Activated CD4-positive, alpha-beta T cell treated with anti-CD3 and anti-CD28 coated beads, Interleukin-2, amount 50 U/mL, for 4 hours (primary cell): ENCODE measurements at places on chromosomes 12 and 14.

DNA sequence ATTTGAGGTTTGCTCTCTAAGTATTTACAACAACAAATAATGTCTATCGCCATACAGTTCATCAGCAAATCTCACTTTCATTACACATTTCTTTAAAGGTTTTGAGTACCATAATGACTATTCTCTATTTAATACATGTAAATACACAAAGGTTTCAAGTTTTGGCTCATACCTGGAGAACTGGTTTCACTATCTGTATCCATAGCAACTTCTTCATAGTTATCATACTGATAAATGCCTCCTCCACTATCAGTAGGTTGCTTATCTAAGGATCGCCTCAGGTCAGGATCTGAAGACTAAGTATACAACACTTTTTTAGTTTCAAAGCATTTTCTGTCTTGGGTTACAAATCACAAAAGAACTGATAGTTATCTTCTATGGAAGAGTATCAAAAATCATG lies 21.4 kb downstream of the ZFC3H1 start:
- no peak for DNase-seq

GRCh38 chr14:62381311-62382070 lies 619.3 kb downstream of the SNAPC1 start:
- no peak for DNase-seq

GRCh38 chr12:69602954-69603353 lies 7.8 kb downstream of the LRRC10 start:
- no peak for DNase-seq

DNA sequence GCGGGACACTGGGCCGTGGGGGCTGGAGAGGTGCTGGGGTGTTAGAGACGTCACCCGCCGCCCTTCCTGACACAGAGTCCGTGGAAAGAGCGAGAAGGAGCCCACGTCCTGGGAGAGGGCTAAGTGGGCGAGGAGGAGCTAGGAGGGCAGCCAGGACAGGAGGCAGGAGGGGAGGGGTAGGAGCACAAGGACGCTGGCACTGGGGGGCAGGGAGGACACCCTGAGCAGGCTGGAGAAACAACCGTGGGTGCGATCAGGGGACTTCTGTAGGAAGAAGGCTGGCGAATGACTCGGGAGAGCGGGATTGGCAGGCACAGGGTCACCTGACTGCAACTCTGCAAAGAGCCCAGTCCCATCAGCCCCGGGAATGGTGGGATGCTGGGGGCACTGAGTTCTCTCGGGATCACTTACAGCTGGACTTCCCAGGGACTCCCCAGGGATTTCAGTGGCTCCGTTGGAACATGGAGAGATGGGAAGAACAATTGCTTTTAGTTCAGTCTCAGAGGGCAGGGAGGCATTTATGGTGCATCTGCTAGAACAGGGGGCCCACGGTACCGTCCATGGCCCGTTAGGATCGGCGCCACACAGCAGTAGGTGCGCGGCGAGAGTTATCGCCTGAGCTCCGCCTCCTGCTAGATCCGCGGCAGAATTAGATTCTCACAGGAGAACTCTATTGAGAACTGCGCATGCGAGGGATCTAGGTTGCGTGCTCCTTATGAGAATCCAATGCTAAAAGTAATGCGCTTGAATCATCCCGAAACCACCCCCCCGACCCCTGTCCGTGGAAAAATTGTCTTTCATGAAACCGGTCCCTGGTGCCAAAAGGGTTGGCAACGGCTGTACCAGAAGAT lies 24.3 kb downstream of the UBR7 start:
- DNase-seq = no peak

DNA sequence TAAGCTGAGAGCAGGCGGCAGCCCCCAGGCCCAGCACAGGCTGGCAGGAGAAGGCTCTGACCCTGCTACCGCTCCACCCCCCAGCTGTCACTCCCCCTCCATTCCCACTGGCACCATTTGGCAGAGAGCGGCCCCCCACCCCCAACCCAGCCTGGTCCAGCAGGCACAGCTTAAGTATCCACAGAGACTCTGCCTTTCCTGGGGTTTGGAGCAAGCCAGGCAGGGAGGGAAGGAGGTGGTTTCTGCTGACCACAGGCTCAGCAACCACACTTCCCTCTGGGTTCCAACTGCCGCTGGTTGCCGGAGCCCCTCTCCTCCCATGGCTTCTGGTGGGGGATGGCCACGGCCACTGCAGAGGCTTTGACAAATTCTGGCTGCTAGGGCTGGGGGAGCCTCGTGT lies 30.5 kb upstream of the CCND2 start:
- no peak for DNase-seq

GRCh38 chr12:125185311-125185739 lies 120.1 kb downstream of the AACS start:
- no peak for DNase-seq

- no peak for DNase-seq
Observed at GRCh38 chr12:109567967-109568366, 5.3 kb downstream of the MMAB start.

- DNase-seq = no peak
Observed at GRCh38 chr12:26810330-26810729, 22.7 kb downstream of the ITPR2 start.

- DNase-seq = no peak
Observed at GRCh38 chr12:95942101-95942523, 302 bp downstream of the CCDC38 start.

DNA sequence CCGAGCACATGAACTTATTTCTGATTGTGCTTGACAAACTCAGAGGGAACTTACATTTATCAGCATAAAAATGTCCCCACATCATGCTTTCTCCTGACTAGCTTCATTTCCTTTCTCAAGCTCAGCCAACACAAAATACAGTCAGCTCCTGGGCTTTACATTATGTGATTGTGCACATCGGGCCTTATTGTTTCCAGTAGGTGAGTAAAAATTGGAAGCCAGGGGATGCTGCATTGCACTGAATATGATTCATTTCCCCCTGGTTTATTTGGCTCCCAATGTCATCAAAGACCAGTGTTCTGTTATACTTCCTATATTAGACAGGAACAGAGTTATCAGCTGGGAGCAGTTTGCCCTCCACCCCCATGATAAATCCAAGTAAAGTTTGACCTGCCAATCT lies 521.8 kb downstream of the RMST start:
- no peak for DNase-seq

- no peak for DNase-seq
Observed at GRCh38 chr14:99350751-99351150, 78.8 kb upstream of the BCL11B start.

DNA sequence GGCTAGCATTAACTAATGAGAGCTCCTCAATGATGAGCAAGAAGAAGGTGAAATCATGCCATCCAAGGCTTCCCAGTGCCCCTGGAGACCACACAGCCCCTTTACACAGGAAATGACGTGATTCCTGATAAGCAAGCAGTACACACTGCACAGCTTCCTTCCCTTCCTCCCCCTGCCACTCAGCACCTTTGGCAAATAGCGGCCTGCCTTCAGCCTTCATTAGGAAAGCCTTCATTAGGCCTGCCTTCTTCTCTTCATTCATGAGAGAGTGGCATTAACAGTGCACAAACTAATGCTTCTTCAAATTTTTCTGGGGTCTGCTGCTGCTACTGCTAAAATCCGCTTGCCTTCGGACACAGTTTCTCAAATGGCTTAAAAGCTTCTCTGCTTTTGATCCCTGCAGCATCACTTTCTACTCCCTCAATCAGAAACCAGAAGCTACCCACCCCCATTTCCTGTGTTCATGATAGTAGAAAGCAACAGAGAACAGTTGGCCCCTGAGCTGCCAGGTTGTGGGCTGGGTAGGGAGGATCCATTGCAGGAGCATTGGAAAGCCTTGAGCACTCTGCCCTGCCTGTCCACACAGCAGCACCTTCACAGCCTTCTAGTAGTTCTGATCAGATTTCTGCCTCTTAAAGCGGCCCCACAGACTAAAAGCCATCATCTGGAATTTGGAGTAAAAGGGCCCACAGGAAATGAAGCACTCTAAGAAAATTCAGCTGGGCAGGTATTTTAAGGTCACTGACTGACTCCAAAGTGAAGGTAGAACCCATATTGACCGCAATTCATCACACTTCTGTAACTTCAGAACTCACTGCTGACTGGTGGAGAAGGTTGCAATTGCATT lies 103.8 kb upstream of the ETV6 start:
- no peak for DNase-seq

- no peak for DNase-seq
Observed at GRCh38 chr14:75252254-75252837, 26.3 kb upstream of the FOS start.

DNA sequence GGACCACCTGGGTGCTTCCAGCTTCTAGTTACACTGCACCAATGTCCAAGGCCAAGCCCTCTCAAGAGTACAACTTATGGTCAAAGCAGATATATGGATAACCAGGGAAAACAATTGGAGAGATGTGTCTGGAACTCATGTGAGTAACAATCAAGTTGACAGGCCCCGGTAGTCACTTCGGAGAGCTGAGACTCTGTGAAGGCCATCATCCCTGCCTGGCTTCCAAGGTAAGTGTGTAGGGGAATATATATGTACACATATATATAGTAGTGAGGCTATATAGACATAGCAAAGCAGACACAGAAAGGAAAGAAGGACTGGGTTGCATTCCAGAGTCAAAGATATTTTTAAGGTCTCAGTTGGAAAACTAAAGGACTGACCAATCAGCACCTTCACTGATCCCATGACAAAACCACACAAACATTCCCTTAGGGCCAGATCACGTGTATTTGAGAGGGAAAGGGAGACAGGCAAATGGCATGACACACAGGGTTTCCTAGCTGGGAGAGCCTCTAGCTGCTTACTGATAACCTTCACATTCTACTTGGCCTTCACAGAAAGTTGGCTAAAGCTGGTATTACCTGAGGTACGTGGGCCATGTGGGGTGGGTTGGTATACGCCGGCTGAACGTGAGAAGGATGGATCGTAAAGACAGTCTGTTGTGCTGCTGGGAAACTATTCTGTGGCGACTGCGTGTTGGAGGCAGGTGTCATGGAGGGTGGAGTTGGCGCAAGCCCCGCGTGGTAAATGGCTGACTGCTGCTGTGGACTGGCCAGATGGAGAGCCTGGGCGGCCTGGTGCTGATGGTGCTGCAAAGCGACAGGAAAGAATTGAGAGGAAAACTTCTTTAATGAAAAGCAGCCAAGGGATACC lies 50.0 kb downstream of the SH2B3 start:
- DNase-seq = no peak

DNA sequence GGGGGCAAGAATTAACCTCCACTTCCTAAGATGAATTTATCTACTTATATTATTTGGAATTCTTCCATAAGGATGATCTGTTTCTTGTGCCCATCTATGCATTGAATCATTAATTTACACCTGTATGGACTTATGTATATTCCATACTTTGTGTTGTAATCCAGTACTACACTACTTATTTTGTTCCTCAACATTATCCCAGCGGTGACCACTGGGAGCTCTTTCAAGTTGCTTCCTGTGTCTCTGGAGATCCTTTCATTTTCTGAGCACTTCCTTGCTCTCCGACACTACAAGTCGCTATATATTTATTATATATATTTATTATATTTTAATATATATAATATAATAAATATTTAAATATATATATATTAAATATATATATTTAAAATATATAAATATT lies 54.9 kb upstream of the SCN8A start:
- DNase-seq = no peak

GRCh38 chr12:54019924-54020590 lies 8.2 kb upstream of the HOXC6 start:
- no peak for DNase-seq
